Activated CD4-positive, alpha-beta memory T cell treated with anti-CD3 and anti-CD28 coated beads, Interleukin-2, amount 10 ng/mL, durations not matched to agents 7 days and 5 days (primary cell): ENCODE measurements at places on chromosomes 7 and 10. TPM values are rescaled to one million over a fixed set of nuclear protein-coding genes. Genes with fewer than 3 reads are reported as not detected.

STOX1 gene
- total RNA-seq, result 0.50 TPM

DNA sequence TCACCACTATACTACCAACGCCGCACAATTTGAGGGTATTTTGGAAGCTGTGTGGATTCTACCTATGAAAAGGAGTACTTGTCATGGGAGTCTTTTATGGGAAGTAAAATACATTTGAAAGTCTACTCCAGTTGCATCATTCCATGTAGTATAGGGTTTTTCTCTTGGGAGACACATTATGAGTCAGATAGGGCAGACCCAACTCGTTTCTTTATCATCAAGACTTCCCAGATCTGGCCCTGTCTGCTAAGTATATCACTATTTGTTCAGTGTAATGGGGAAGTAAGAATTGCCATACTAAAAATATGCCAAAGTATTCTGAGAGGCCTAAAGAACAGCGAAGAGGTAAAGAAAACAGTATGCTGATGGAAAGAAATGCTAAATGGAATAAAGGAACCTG lies 144.2 kb downstream of the SPAG6 start:
- no peak for DNase-seq

DNA sequence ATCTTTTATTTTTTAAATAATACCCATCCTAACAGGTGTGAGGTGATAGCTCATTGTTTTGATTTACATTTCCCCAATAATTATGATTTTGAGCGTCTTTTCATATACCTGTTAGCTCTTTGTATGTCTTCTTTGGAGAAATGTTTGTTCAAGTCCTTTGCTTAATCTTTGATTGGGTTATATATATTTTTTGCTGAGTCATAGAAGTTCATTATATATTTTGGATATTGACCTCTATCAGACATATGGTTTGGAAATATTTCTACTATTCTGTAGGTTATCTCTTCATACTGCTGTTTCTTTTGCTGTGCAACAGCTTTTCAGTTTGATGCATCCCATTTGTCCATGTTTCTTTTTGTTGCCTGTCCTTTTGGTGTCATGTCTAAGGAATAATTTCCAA lies 23.6 kb upstream of the HYAL4 start:
- DNase-seq, result no peak

DNA sequence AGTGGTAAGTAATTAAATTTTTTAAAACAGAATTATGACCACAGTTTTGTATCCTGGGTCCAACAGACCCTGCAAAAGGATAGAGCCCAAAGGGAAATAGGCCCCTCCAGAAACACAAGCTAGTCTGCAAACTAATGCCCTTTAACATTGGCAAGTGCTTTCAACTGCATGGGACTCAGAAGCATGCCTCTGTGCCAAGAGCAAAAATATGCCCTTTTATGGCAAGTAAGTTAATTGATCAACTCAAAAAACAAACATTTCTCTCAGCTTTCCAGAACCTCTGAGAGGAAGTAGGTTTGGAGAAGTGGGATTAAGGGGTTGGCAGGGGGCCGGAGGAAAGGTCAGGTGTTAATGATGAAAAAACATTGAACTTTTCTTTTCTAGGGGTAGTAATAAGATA lies 186.6 kb upstream of the PRSS1 start:
- no peak for DNase-seq

GRCh38 chr7:110669410-110669809 lies 421.5 kb upstream of the LRRN3 start:
- no peak for DNase-seq

DNA sequence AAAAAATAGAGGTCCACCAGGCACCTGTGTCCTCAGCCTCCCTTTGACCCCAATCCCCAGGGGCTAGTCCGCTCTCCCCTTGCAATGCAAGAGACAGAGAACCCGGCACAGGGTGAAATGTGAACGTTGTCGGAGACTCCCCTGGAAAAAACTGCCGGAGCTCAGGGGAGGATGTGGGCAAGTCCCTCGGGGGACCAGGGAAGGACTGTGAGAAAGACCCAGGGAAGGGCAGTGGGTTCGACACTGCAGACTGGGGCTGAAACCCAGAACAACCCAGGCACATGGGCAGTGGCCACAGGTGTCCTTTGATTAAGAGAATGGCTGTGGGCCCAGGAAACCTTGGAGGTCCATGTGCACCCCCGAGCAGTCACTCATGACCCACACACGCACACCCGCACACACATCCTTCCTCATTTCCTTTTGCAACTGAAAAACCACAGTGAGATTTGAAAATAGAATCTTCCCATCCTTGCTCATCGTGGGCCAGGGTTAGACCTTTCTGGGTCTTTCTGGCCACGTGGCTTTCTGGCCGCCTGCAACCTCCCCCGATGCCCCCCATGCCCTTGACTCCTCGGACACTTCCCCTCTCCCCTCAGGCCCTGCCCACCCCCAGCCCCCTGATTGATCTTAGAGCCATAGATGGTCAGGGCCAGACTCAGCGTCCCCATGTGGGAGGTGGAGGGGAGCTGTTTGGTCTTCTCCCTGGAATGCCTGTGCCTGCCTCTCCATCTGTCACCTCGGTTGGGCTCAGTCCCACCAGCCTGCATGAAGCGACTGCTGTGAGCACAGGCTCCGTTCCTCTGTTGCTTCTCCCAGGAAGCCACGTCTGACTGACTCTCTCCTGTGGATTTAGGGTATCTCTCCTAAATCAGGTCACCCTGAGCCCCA lies 7.9 kb downstream of the LAT2 start:
- peak; percentile 46 for DNase-seq

CFAP43 gene
- total RNA-seq, result 0.25 TPM

PARG gene
- 28.8 TPM for total RNA-seq

DNA sequence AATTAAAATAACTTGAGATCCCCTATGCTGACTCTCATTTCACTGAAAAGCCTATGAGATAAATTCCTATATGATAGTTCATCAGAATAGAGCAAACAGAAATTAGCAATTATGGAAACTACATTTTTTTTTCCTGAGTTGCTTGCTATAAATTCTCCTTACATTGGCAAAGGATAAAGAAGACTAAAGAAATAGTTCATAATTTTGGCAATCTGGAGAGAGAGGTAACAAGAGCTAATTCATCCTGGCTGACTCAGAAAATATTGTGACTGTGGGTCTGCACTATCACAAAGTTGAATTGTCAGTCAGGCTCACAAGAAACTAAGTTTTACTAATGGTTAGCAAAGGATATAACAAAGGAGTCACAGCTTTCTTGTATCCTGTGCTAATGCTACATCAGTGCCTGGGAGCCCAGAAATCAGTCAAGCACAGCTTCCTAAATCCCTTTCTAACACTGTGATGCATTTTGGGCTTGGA lies 483.0 kb downstream of the MAGI2 start:
- DNase-seq, result no peak

DNA sequence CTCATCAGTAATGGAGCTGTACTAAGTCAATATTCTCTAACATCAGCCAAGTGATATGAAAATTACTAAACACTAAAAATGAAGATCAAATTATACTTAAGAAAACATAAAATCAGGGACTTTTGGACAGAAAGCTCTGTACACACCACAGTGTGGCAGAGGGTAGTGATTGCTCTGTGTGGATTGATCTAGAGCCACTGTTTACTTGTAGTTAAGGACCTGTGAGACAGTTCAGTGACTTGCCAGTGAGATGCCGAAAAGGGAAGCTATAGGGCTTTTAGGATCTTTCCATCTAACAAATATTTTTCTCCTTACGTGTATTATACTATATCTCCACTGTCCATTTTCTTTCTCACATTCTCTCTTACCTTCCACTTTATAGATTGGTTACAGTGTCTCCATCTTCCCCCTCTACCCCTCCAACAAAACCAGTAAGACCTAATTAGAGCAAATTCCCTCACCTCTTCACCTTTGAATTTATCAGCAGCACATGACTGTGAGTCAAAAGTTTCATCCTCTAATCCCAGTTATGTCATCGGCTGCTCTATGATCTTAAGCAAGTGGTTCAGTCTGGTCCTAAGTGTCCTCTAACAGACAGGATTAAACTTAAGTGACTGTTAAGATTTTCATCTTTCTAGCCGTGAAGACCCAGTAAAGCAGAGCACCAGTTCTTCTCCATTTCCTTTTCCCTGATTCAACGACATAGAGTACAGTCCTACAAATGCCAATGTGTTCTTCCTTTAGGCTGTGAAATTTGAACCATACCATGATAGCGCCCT lies 6.9 kb downstream of the PIK3CG start:
- no peak for DNase-seq

DNA sequence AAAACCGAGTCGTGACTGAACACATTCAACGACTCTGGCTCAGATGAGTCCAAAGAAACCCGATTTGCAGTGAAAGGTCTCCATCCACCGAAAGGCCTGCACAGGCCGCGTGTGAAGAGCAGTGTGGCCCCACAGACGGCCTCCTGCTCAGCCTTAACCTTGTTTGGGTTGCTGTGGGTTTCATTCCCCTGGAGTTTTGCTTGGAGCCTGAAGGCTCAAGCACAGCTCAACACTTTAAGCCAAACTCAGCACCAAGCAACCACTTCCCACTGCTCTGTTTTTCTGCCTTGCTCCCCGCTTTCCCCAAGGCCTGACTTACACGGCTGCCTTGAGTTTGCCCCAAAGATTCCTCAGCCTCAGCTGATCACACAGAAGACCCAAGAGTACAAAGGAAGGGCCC lies 398.2 kb upstream of the NFE2L3 start:
- DNase-seq, result no peak

- DNase-seq, result no peak
Measured at GRCh38 chr10:44416021-44416771, 31.3 kb upstream of the CXCL12 start.

CPED1 gene
- total RNA-seq, result not detected

DNA sequence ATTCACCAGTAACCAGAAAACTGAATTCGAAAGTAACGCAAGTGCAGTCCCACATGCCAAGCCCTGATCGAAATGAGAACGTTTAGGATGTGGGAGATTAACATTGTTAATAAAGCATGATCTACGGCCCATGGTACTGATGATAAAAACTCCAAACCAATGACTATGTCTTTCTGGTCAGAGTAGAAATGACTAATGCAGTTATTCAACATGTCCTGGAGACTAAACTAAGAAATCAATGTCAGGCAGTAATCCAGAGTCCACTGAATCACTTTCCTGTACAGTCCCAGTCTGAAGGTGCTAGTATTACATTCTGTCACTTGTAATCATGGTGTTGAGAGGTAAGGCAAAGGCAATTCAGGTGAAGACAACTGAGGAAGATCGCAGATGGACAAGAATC lies 14.4 kb downstream of the NPSR1 start:
- DNase-seq, result no peak

CFTR gene
- not detected for total RNA-seq

DNA sequence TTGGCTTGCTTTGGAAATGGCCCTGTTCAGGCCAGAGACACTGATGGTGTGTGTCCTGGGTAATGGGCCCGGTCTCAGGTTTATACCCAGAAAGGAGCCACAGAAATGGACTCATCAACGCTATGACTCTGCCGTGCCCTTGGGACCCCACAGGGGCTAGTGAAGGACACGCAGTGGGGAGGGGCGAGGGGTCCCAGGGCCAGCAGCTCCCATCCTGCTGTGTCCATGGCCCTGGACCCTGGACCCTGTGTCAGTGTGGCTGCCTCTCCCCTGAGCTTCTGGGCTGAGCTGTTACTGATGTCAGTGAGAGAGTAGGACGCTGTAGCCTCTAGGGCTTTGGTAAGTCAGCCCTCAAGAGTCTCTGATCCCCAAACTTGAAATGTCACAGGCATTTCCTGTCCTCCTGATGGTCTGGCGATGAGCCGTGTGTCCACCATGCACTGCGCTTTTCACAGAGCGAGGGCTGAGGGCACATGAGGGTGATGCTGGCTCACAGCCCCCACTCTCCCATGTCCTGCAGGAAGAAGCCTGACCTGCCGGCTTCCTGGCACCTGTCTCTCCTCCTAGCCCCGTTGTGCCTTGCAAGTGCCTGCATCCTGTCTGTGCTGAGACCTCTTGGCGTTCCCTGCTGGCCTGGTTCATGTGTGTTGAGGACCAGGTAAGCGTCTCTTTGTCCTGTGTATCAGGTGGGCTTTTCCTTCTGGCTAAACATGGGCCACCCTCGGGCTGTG lies 4.4 kb downstream of the ZNF316 start:
- no peak for DNase-seq

GRCh38 chr10:856416-857157 lies 74.9 kb downstream of the LARP4B start:
- DNase-seq, result no peak

GRCh38 chr10:14555807-14556206 lies 218.9 kb downstream of the FAM107B start:
- no peak for DNase-seq

GRCh38 chr7:30330134-30331111 lies 46.0 kb downstream of the ZNRF2 start:
- DNase-seq, result peak; percentile 41

- DNase-seq, result no peak
Measured at GRCh38 chr7:69640216-69640615, 41.9 kb downstream of the AUTS2 start.

DNA sequence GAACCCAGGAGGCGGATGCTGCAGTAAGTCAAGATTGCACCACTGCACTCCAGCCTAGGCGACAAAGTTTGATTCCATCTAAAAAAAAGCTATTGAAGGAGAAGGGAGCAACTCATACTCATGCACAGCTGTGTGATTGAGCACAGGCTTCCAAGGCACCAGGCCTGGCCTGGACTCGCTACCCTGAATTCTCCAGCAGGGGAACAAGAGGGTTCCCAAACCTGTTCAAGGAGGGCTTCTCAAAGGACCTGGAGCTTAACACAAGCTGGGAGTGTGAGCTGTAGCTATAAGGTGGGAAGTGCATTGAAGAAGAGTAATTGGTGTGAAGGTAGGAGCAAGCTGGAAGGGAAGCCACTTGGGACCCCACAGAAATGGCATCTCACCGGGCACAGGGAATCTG lies 15.1 kb upstream of the DDIT4 start:
- DNase-seq, result no peak

DNA sequence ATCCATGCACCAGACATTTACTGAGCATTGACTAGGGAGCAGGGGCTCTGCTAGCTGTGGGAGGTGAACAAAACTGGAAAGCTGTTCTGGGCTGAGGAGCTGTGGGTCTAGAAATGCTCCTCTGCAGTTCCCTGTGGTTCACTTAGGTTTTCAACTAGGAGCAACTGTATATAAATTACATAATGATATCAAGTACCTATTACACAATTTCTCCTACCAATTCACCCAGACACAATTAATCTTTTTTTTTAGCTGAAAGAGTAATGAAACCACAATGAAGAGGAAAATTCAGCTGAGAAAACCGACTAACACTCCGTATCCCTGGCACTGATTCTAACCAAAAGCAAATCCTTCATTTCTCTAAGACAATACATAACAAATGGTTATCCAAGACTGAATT lies 39.4 kb downstream of the COL28A1 start:
- DNase-seq, result no peak

STX1A gene
- 30.7 TPM for total RNA-seq

KCNK18 gene
- not detected for total RNA-seq

- no peak for DNase-seq
Measured at GRCh38 chr7:80643336-80643915, 5.0 kb downstream of the CD36 start.

DNA sequence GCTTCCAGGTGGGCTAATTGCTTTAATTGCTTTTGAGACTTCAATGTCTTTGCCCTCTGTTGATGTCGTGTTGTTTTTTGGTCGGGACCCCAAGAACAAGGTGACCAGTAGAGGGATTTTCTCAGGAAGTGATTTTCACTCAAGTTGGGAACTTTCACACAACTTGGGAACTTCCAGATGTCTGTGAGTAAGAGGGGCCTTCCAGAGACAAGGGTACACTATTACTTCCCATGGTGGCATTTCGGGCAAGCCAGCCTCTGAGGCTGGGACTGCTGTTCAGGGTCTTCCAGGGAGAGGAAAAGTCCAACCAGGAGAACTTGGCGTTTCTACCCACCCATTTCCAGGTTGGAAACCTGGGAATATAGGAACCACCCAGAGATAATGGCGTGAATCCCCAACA lies 170.0 kb upstream of the CDCA7L start:
- no peak for DNase-seq
